ENCODE measurements at places on chromosomes 11 and 22.

GRCh38 chr11:103907548-103908455, 128.6 kb upstream of the DDI1 start:
- DNase-seq = peak; percentile 11

DNA sequence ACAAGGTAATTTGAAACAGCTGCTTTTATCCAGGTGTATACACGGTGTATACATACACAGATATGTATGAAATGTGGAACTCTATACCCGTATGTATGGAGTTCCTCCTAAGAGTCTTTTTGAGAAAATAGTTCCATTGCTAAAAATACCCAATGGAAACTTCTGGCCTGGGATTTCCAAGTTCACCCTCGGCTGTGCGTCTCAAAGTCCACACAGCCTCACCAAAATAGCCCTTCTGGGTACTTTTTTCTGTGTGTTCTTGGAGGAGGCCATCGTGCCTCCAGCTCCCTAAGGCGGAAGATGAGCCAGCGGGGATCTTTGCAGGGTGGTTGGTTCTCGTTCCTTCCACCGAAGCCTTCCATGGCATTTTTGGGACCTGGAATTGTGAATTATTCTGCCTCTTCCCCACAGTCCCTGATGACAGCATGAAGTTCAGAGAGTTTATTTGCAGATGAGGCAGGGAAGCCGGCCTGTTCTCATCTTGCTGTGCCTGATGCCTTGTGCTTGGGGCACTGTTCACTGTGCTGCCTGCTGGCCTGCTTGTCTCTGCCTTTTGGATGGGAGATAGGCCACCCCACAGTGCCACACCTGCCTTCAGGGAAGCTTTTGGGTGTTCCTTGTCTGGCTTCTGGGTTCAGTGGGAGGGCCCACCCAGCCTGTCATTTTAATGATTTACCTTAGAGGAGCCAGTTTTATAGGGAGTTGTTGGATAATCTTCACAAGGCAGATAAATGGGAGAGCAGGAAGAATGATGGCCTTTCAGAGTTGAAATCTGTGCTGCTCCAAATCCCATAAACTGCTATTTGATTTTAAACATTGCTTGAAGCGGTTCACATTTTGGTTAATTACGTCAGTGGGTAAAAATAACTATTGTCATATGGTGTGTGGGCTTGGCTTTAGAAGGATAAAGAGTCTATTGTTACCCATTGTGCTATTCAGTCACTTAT, 112.7 kb upstream of the OR4B1 start:
- DNase-seq = no peak

DNA sequence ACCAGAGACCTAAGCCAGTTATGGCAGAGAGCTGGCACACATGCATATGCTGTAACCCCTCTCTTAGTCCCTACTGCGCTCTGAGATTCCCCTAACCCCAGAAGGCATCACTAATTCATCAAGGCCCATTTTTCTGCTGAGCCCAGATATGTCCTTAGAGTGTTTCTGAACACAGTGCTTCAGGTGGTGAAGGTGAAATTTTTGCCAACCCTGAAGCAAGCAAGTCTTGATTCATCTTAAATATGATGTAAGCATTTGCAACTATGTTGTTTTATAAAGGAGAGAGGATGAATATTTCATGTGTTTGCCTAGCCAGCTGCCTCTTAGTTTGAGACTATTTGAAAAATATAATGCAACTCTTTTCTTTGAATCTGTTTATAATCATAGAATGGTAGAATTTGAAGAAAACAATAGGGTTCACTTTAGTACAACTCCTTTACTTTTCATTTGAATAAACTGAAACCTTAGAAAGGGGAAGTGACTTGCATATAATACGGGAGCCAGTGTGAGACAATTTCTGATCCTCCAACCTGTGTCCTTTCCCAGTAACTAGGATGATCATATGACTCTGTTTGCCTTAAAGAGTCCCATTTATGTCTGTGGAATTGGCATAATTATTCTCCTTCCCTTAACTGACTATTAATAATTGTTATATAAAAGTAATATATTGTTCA, 194.3 kb upstream of the MTNR1B start:
- no peak for DNase-seq

- peak; percentile 80 for DNase-seq
Observed at GRCh38 chr11:103601225-103601846, 435.1 kb upstream of the DDI1 start.

GRCh38 chr11:103960108-103960507, 76.3 kb upstream of the DDI1 start:
- no peak for DNase-seq

DNA sequence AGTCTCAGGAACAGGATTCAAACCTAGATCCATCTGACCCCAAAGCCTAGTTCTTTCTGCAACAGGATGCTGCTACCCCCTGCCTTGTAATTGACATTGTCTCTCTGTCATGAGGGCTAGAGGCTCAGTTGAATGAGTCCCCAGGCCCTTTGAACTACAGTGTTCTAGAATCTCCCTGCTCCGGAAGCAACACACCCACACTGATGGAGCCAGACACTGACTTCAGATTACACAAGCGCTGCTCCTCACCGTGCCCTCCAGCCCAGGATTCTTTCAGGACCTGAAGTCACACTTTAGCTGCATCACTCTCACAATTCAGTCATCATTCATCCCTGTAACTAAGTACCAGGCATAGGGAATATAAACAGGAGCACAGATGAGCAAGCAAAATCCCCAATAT, 69.6 kb downstream of the RAB30 start:
- DNase-seq = no peak

All from HTR-8/SVneo (cell line).